ENCODE measurements at places on chromosomes 2 and 18.

DNA sequence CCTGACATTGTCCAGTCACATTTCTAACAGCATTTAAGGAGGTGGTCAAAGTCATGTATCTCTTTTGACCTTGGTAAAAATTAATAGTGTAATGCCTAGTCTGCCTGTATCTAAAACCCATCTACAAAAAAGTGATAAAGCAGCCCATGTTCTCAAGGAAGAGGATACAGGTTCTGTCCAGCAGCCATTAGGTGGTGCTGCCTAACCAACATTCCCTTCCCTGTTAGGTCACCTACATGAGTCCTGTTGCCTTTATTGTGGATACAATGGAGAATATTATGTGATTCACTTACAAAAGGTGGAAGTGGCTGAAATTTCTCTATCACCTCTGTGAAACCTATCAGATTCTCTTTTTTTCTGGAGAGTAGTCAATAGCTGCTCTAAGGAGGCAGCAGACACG, 52.5 kb downstream of the AQP4 start:
- no peak for DNase-seq

DNA sequence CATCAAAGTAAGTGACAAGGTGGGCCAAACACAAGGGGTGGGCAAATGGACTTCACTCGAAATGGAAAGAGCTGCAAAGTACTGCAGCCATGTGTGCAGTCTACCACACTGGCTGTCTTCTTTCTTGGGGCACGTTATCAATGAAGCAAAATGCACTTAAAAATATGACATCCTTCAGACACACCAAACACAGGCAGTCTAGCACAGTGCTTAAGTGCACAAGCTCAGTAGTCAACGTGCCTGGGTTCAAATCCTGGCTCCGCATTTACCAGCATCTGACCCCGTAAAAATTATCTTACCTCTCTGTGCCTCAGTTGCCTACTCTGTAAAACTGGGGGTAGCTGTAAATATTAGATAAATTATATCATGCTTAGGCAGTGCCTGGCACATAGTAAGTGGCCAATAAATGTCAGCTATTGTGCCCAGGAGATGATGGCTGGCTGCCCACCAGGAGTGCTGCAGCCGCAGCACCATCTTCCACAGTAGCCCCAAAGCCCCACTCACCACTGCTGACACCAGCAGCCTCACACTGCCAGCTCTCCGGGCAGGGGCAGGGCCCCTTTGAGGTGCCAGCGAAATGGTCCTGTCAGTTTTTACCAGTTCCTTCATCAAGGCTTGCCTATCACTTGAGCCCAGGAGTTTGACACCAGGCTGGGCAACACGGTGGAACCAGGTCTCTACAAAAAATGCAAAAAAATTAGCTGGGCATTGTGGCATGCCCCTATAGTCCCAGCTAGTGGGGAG, 121.8 kb upstream of the SLC1A4 start:
- no peak for DNase-seq

- no peak for DNase-seq
These were observed 678 bp upstream of the UBE2E3 start for GRCh38 chr2:180979749-180980105.

- no peak for DNase-seq
These were observed 437.0 kb upstream of the MEIS1 start for GRCh38 chr2:65997961-65998360.

- DNase-seq, result no peak
These were observed 600.1 kb upstream of the ZNF804A start for GRCh38 chr2:183998041-183998796.

All from stimulated activated CD8-positive, alpha-beta memory T cell treated with anti-CD3 and anti-CD28 coated beads, Interleukin-12 subunit alpha, Interleukin-12 subunit beta, amount 100 ng/mL, for 4 hours (primary cell).